ENCODE measurements at places on chromosomes 2 and 18.
A peak's percentile ranks its signal among the peaks of the same experiment; 100 is the strongest.

DNA sequence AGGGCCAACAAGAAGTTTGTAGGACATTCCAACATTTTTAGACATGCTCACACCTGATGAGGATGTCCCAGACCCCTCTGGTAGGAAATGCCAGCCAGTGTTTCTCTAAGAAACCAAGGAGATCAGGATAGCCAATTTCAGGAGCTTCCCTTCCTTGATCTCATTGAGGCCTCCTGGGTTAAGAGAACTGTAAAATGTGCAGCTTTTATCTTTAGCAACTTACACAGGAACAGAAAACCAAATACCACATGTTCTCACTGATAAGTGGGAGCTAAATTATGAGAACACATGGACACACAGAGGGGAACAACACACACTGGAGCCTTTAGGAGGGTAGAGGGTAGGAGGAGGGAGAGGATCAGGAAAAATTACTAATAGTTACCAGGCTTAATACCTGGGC lies 99.6 kb upstream of the MAP2 start:
- no peak for DNase-seq

- no peak for DNase-seq
Measured at GRCh38 chr2:122681626-122682025, 926.2 kb downstream of the TSN start.

DNA sequence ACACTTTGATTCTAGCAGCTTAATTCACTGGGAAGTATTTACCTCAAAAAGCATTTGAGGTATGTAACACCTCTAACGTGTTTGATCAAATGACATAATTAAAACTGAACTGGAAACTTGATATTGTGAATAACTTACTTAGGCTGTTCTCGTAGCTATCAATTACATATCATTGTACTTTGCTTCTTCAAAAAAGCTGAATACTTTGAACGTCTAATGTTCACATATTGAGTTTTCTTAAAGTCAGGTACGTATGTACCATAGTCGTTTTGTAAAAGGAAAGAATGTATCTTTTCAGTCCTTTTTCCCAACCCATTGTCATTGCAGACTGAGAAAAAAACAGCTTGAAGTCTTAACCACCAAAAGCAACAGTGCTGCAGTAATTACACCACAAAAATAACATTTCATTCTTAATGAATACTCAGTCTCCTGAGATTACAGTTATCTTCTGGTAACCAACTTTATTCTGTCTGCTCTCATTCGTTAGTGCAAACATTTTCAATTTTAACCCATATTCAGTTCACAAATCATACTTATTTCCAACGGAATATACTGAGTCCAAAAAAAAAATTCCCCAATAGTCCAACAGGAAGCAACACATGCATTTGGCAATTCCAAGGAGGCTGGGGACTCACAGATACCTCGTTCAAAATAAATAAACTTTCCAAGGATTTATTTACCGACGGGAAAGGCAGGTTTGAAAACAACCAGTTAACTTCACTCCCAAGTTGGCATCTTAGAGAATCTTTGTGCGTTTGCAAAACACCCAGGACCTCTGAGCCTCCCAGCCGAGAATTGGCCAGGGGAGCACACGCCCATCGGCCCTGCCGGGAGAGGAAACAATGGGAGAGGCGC lies 1.1 kb downstream of the CHN1 start:
- no peak for DNase-seq

- peak; percentile 1 for DNase-seq
Measured at GRCh38 chr18:34342960-34343359, 118.2 kb upstream of the NOL4 start.

DNA sequence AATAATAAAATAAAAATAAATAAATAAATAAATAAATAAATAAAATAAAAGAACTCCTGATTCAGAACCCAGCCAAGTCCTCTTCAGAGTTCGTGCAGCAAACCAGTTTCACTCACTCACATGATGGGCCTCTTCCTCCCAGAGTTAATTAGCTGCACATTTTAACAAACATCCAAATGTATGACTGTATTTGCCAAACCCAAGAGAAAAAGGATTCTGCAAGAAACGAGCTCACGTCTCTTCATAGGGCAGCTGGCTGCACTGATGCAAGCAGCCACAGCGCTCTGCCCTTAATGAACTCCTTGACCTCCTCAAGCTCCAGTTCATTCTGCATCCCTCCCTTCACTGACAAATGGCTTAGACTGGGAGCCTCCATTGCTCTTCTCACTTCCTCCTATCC lies 55.1 kb downstream of the MREG start:
- peak; percentile 45 for DNase-seq

DNA sequence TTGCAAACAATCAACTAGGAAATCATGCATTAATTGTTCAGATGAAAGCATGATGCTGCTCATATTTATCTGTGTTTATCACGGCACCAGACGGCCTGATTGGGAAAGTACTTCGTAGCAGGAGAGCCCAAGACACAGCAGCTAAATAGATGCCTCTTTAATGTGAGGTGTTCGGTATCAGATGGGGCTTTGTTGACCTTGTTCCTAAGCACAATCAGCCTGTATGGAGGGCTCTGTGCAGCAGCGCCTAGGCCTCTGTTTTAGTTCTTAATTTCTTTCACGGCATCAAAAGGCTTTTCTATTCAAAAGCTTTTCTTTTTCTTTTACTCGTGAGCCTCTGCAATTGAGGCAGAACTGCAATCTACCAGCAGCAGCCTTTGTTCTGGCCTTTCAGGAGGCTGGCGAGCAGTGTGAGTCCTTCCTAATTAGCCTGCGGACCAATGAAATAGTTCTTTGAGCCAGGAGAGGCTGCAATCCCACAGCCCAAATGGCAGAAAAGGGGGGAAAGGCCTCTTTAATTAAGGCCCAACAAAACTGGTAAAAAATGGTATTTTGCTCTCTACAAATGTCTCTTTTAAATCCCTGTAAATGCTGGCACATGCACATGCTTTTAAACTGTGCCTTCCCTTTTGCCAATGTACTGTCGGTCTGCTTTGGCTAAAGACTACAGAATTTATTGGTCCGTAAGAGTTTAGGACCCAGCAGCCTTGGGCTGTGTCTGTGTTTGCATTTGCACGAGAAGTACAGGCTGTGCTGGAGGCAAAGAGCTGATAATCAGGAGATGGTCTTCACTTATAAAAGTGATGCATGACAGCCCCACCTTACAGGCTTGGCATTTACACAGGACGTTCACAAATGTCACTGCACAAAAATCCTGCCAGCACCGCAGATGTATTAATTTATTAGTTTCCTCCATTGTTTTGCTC lies 159.6 kb downstream of the RND3 start:
- no peak for DNase-seq

DNA sequence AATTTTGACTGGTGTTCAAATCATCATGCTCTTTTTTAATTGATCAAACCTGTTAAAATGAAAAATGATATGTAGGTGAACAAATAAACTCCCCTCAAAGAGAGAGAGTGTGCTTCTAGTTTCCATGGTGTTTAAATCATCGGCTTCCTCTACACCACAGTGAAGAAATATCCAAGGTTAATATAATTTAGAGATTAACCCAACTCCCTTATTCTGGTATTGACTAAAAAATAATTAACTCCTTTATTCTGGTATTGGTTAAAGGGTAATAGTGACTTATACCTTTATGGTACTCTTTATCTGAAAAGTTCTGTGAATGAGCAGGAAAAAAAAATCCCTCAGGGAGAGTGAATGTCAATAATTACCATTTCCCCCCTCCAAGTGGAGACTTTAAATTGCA lies 93.1 kb downstream of the SPATS2L start:
- DNase-seq: no peak

- no peak for DNase-seq
Measured at GRCh38 chr2:192729369-192729768, 534.6 kb upstream of the TMEFF2 start.

- no peak for DNase-seq
Measured at GRCh38 chr2:30752811-30753210, 54.4 kb downstream of the CAPN13 start.
